Omental fat pad (tissue), 4 donors: ENCODE measurements at places on chromosomes 4 and X.

- DNase-seq: no peak
Measured at GRCh38 chrX:1105671-1106419, 106.6 kb downstream of the CRLF2 start.

DNA sequence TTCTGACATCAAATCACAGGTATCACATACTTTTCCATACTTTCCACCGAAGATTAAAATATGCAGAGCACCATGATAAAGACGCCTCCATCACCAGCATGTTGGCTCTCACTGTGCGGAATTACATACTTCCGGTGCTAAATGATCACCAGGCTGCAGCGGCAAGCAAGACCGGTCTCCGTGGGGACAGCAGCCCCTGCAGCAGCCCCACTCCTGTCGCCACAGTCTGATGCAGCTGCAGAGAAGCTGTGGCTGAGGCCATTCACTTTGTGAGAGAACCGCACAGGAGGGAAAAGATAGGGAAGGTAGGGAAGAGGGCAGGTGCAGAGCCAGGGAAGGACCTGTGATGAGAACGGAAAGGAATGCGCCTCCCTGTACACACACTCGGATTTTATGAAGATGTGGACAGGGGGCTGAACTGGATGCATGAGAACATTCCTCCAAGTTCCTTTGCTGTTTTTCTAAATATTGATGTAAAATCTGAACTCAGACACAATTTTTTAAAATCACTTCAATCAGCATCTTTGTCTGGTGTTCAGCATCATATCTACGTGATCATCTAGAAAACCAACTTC, 38.3 kb downstream of the AFAP1 start:
- no peak for DNase-seq

DNA sequence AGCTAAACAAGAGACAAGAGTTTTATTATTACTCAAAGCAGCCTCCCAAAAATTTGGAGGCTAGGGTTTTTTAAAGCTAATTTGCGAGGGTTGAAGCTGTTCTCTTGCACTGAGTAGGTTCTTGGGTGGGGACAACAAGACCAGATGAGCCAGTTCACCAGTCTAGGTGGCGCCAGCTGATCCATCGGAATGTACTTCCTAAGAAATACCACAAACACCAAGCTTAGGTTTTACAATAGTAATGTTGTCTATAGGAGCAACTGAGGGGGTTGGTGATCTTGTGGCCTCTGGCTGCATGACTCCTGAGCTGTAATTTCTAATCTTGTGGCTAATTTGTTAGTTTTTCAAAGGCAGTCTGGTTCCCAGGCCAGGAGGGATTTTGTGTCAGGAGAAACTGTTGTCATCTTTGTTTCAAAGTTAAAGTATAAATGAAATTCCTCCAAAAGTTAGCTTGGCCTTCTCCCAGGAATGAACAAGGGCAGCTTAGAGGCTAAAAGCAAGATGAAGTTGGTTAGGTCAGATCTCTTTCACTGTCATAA, 130.6 kb downstream of the SLC7A11 start:
- no peak for DNase-seq

- no peak for DNase-seq
Measured at GRCh38 chr4:97507587-97508245, 635.6 kb downstream of the STPG2 start.

DNA sequence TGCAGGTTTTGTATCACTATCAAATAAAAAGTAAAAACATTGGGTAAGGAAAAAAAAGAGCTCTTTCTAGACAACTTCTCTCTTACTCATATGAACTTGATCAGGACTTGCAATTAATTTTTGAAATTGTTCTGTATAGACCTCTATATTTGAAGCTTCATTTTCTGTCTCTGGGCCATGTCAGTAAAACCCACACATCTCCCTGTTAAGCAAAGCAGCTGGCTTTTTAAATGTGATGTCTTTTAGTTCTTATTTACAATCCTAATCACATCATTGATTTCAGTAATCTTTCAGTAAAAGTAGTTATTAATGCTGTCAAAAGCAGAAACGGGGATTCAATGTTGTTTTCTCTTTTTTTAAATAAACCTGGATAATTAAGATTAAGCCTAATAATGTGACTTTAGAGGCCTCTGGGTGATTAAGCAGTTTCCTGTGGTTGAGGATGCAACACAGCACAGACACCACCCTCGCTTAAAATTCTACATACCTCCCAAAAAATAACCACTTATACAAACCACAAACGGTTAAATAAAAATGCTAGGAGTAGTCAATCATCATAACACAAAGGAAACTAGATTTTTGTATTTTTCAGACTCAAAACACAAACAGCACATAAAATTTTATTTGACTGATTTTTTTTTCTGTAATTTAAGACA, 5.2 kb upstream of the PCDH10 start:
- no peak for DNase-seq

DNA sequence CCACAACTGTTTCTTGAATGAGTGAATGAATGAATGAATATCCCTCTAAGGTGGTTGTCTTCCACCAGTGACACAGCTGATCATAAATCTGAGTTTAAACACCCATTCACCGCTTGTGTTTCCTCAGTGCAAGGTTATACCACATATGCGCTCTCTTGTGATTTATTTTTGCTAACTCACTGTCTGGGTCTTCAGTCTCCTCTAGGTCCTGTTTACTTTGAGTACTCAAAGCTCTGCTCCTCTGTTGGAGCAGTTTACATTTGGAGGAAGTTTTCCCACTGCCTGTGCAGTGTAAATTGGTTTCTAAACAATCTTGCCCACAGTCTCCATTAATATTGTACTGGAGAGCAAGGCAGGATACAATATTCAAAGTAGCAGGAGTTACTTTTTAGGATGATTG, 212.6 kb upstream of the JADE1 start:
- DNase-seq: no peak

DNA sequence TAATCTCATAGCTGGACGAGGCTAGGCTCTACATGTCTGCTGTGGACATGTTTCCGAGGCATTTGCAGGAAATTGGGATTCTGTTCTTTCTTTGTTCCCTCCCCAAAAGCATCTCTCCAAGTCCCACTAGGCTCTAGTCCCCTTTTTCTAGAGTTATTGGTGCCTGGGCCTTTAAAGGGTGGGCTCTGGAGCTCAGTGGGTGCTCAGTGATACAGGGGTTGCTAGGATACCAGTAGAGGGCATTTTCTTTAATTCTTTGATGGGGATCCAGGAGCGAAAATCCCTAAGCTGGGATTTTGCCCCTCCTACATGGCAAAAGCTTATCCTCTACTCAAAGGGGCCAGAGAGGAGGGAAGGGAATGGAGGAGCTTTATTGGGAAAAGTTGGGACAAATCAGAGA, 34.2 kb downstream of the ARHGEF9 start:
- DNase-seq: no peak

- DNase-seq: no peak
Measured at GRCh38 chr4:139453041-139453370, 915 bp upstream of the RAB33B start.

DNA sequence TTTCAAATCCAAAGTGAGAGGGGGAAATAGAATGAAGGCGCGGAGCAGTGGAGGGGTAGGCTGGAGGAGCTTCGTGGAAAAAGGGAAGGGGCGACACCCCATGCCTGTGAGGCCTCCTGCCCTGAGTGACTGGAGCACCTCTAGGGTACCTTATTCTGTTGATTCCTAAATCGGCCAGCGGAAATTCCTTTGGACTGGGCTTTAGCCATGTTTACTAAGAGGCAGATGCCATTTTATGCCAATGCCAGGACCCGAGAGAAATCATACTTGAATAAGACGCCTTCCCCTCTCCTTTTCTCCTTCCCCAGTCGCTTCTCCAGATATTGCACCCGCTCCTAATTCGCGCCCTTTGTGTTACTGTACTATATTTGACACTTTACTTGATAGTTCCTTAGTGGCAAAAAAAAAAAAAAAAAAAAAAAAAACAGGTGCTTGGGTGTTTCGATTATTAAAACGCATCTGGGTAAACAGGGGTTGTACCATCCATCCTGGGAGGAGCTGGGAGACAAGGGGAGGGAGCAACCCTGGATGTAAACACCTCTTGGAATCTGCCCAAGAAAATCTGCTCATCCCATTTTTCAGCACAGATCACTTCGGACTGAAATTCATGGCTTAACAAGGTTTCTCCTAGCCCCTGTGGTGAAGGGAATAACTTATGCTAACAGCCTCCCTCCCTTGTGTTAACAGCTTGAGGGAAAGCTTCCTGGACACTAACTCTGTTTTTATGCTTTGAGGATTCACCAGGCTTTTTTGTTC, 1.5 kb downstream of the BMP3 start:
- no peak for DNase-seq

DNA sequence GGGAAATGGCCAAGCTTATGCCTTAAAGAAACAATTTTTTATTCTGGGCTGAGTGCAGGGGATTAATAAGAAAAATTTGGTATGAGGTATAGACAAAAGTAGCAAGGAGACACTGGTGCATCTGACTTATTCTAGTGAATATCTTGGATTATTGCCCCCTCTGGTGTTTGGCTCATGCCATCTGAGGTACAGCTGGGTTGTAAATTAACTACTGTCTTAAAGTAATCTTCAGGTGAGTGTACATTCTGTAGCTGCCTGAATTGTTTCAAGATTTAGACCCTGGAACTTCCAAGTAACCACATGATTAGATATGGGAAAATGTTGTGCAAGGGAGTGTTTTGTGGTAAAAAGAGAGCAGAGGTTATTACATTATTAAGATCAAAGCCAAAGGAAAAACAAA, 988.7 kb downstream of the FAM133A start:
- DNase-seq: no peak

DNA sequence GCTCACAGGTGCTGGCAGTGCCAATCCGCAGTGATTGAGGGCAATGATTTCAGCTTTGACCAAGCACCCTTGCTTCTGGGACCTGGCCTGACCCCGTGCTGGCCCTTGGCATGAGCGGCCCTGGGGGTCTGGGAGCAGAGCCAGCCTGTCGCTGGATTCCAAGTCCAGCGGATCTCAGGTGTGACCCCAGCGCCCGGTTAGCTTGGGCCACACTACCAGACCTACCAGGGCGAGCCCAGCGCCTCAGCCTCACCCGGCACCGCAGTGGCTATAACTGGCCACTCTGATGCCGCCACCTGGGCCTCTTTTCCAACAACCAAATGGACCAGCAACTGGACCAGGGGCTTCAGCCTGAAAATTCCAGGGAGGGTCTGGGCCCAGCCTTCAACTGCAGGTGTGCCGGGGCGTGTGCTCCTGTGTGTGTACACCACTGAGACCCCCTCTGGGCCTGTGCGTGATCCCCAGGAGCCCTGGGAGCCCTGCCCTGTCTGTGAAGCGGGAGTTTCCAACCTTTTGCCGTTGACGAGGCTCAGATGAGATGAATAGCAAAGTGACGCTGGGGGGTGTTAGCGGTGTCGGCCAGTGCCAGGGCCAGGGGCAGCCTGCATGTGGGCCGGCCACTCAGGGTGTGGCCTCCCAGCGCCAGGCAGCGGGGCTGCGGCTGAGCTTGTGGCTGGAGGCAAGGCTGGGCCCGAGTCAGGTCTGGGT, 658 bp downstream of the SH3TC1 start:
- DNase-seq: no peak

GRCh38 chrX:149513825-149514428, 8.8 kb upstream of the IDS start:
- no peak for DNase-seq

DNA sequence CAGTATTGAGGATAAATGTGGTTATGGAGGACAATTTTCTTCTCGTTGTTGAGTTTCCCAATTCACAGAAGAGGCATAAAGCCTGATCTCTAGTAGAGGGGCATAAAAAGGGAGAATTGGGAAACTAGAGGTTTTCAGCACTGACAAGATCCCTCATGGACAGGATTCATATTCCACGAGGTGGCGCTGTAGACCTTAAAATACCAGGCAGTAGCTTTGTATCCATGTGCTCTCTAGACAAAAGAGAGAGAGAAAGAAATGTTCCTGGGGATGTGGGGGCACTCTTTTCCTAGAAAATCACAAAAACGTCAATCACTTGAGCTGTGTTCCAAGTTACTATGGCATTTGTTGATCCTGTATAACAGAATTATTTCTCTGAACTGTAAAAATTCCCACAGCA, 128.3 kb downstream of the MAGEE1 start:
- DNase-seq: no peak

- DNase-seq: no peak
Measured at GRCh38 chr4:87865960-87866598, 33.3 kb downstream of the MEPE start.

DNA sequence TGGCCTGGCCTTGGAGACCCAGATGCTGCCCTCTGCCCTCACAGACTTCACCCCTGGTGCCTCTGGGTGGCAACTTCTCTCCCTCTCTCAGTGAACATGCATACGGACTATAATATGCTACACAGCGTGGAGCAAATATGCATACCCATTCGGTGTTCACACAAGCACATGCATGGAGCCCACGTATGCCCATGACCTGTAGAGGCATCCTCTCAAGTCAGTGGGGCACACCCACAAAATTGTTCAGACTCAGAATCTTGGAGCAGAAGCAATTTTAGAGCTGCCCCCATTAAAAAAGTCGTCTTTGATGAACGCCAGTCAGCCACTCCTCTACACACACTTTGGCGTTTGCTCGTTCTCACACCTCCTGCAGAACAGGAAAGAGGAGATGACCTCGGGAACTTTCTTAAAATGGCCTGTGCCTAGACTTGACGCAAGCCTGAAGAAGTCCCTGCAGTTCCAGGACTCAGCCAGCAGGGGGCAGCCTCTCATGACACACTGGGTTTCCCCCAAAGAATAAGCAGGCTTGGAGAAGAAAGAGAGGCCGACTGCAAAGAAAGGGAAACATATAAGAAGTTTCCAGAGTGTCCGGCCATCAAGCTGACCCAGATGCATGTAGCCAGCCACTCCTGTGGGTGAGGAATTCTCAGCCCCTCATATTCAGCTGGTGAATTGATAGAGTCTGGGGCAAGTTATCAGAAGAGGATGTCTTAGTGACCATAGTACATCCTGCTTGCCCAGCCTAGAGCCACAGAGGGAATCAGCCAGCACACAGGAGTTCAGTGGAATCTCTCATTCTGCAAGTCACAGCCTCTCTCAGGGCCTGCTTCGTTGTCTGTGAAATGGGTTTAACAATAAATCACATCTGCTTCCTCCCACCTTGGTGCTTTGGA, 17.3 kb downstream of the APLN start:
- DNase-seq: peak; percentile 55

DNA sequence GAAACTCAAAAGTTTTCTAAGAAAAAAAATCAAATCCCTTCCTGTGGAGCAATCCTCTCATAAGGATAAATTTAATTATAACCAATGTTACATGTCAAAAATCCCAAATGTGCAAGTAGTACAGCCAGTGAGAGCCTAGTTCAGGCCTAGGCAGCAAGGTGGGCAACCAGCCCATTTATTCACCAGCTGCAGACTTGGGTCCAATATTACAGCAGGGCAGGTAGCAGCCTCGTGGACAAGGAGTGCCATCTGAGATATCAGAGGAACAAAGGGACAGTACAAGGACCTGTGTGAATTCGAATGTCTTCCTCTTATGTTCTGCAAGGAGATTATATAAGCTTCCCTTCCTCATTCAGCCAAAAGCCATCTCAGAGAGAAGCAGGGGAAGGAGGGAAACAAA, 6.6 kb downstream of the HELQ start:
- no peak for DNase-seq
